ENCODE measurements at places on chromosomes 2 and 18. TPM values are rescaled to one million over a fixed set of nuclear protein-coding genes. Genes with fewer than 3 reads are reported as not detected.

- H3K4me3 ChIP-seq, result no peak within 1 kb of the TSS
- DNase-seq, result no peak
- no peaks in the 10 kb centered on the region for H3K36me3 ChIP-seq
- H3K27ac ChIP-seq, result no peak within 1 kb of the TSS
- no peaks in the 10 kb centered on the region for H3K4me1 ChIP-seq
- peaks cover 22% of the 10 kb centered on the region for H3K27me3 ChIP-seq
Observed at GRCh38 chr2:172735582-172736423, at the start of gene RAPGEF4. Gene RAPGEF4, plus strand, starts transcription at chr2:172735845. Its CDS starts 139 bp downstream, at chr2:172735984.

DNA sequence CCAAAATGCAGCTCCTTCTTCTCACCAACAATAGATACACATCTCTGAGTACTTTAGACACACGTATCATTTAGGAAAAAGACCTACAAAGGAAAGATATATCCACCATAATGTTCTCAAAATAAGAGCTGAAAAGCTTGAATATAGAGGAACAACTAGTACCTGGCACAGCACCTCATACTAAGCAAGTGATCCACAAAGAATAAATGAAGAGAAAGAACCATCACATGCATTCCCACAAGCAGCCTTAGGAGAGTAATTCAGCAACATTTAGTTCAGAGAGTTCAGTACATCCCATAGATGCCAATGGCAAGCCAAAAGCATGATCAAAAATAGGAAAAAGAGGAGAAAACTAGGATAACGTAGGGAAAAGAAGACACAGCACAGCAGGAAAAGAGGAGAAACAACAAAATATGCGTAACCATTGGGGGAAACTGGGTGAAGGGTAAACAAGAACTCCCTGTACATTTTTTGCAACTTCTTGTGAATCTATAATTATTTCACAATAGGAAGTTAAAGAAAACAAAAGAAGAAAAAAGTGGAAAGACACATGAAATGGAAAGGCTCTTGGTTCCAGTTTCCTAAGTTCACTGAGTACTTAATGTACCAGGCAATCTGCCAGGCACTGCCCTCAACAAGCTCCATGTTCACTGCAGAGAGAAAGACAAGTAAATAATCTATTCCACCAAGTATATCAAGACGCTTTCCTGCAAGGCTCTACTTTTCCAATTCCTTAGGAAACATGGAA lies 22.3 kb downstream of the CLASP1 start:
- no peak overlapping the region for H3K27ac ChIP-seq
- no peaks in the 10 kb centered on the region for H3K36me3 ChIP-seq
- no peak overlapping the region for H3K4me3 ChIP-seq
- DNase-seq, result no peak
- no peaks in the 10 kb centered on the region for H3K27me3 ChIP-seq

DNA sequence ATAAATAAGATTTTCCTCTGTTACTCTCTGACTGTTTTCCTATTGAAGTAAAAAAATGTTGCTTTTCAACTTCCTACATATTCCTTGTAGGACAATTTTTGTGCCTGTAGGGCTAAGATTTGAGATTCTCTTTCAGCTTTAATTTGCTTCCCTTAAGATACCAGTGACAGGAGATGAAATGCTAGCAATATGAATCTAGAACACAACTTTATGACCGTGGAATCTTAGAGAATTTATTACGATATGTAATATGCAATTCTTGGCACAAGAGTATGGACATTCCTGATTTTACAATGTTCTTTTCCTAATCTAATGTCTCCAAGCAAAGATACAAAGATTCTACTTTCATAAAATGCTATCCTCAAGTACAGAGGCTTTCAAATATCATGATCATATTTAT lies 180.9 kb downstream of the KCNE4 start:
- no peaks in the 10 kb centered on the region for H3K36me3 ChIP-seq
- no peak overlapping the region for H3K27ac ChIP-seq
- no peak for DNase-seq
- H3K27me3 ChIP-seq, result no peaks in the 10 kb centered on the region

- no peaks in the 10 kb centered on the region for H3K27me3 ChIP-seq
- H3K4me3 ChIP-seq, result no peak overlapping the region
- H3K27ac ChIP-seq, result no peak overlapping the region
- DNase-seq, result no peak
- peaks cover 11% of the 10 kb centered on the region for H3K4me1 ChIP-seq
Observed at GRCh38 chr2:231667496-231667895, 40.8 kb upstream of the PTMA start.

GRCh38 chr2:143572421-143572820 lies 443.2 kb downstream of the ARHGAP15 start:
- no peaks in the 10 kb centered on the region for H3K4me1 ChIP-seq
- no peak for DNase-seq
- no peak overlapping the region for H3K27ac ChIP-seq
- no peaks in the 10 kb centered on the region for H3K27me3 ChIP-seq
- peaks cover 14% of the 10 kb centered on the region for H3K36me3 ChIP-seq

GRCh38 chr2:137769406-137769805 lies 194.9 kb upstream of the HNMT start:
- H3K27ac ChIP-seq, result no peak overlapping the region
- no peak for DNase-seq
- no peaks in the 10 kb centered on the region for H3K4me1 ChIP-seq
- no peak overlapping the region for H3K4me3 ChIP-seq
- no peaks in the 10 kb centered on the region for H3K27me3 ChIP-seq

DNA sequence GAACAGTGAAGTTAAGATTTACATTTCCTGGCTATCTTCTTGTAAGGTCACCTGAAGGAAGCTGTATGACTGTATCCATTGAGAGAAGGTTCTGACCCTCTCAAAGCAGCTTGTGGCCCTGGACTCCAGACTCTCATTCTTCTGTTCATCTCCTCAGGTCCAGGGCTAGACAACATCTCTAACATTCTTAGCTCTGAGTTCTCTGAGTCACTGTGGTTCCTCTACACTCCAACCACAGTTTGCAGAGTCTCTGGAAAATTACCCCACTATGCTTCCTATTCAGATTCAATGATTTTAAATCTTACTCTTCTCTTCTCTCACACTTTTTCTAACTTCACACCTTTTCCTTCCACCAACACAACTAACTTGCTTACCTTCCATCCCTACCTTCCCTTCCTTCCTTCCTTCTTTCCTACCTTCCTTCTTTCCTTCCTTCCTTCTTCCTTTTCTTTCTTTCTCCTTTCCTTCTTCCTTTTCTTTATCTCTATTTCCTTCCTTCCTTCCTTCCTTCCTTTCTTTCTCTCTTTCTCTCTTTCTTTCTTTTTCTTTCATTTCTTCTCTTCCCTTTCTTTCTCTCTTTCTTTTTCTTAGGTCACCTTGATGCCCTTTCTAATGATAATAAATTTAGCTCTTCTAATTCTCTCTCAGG lies 824.3 kb upstream of the ZEB2 start:
- no peaks in the 10 kb centered on the region for H3K27me3 ChIP-seq
- no peak overlapping the region for H3K27ac ChIP-seq
- no peaks in the 10 kb centered on the region for H3K36me3 ChIP-seq

- no peak for DNase-seq
- no peaks in the 10 kb centered on the region for H3K4me1 ChIP-seq
- H3K4me3 ChIP-seq, result no peak overlapping the region
- H3K27ac ChIP-seq, result no peak overlapping the region
- no peaks in the 10 kb centered on the region for H3K27me3 ChIP-seq
Observed at GRCh38 chr2:63643486-63643885, 54.7 kb downstream of the MDH1 start.

Gene ABCB11
- total RNA-seq, result not detected

Gene RAB17
- 0.32 TPM for total RNA-seq

DNA sequence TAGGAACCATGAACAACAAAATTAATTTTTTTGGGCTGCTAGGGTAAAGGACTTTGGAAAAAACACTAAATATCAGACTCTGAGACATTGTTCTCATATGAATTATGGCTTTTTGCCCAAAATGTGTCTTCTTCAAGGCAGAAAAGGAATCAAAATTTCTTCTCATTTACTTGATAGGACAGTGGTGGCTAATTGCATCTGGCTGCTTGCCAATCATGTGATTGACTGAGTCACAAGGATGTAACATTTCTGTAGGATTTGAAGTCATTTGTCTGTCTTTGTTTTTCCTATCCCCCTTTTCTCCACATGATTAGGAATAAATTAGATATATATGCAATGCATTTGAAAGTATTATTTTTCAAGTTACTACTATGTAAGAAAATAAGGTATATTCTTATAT lies 130.2 kb downstream of the SLC4A10 start:
- H3K4me3 ChIP-seq, result no peak overlapping the region
- H3K36me3 ChIP-seq, result no peaks in the 10 kb centered on the region
- no peak overlapping the region for H3K27ac ChIP-seq

Gene CDH7
- not detected for total RNA-seq

All from T-cell (primary cell).